Pancreas (tissue), 10 donors: ENCODE measurements at places on chromosomes 6 and 20. TPM values are rescaled to one million over a fixed set of nuclear protein-coding genes. Genes with fewer than 3 reads are reported as not detected.

DNA sequence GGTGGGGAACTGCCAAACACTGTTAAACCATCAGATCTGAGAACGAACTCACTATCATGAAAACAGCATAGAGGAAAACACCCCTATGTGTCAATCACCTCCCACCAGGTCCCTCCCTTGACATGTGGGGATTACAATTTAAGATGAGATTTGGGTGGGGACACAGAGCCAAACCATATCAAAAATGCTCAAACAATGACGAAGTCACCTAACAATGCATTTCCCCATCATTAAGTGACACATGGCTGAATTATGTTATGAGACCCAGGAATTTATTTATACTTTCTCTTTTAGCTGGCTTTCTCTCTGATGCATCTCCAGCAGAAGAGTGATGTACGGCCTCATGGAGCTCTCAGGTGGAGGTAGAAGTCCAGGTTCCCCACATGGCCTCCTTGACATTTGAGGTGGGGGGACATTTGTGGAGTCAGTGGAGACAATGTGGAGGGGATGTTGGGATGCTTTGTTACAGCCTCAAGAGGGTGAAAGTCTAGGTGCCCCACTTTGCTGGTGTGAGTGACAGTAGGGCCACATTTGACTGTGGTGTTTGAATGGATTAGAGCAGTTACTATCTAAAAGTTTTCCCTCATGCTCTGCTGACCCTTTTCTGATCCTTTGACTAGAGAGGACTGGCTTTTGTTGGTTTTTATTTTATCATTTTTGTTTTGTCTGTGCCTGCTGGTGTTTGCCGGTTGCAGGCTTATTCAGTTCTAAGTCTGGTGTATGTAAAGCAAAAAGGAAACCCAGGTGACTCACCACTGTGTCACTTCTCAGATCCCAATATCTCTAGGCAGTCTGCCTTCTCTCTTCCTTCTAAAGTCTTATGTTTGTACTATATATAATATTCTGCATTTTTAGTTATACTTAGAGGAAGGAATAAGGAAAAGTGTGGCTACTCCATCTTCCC lies 18.5 kb upstream of the DCBLD1 start:
- no peaks in the 10 kb centered on the region for H3K4me1 ChIP-seq
- DNase-seq = no peak
- no peak overlapping the region for H3K4me3 ChIP-seq
- H3K27ac ChIP-seq = no peak overlapping the region

DNA sequence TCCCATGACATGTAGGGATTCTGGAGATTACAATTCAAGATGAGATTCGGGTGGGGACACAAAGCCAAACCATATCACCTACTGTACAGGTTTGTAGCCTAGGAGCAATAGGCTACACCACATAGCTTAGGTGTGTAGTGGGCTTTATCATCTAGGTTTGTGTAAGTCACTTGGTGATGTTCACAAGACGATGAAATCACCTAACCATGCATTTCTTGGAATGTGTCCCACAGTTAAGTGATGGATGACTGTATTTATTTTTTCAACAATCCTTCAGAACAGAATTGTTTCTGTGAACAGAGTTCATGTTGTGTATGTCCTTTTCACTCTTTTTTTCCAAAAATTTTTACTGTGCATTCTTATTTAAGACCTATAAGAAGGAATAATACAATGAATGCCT lies 76.1 kb downstream of the DTD1 start:
- H3K27me3 ChIP-seq = no peaks in the 10 kb centered on the region
- H3K4me3 ChIP-seq = no peak overlapping the region
- no peaks in the 10 kb centered on the region for H3K36me3 ChIP-seq
- H3K27ac ChIP-seq = no peak overlapping the region

DNA sequence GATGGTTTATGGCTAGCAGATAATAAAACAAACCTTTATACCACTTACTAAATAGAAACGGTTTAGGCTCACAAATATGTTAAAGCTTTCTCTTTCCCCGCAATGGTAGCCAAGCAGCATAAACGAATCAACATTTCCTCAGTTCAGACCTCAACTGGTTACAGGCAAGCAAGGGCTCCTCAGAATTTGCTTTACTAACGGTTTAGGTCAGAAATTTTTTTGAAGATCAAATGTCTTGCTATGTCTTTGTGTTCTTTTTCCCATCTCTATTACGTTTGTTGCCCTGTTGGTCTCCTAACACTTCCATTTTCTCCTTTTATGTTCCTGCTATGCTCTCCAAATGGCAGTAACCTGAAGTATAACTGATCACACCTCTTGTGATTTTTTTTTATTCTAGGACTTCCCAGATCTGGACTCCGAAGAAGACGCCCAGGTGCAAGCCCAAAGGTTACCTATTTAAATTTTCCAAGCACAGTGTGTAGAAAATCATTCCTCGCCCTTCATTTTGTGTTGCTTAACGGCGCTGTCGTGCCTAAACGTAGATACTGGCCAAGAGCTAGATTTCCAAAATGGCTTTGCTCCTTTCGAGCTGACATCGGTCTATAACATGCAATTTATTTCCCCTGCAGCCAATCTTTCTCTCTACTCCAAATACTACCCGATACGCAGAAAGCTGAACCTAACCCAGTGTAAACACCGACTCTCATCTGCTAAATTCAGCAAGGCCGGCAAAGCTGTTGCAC lies 717 bp upstream of the ASF1A start:
- DNase-seq = peak; percentile 33
- H3K27me3 ChIP-seq = no peaks in the 10 kb centered on the region
- H3K36me3 ChIP-seq = no peaks in the 10 kb centered on the region
- H3K27ac ChIP-seq = peak overlapping the region; percentile 95
- peak overlapping the region; percentile 26 for H3K4me3 ChIP-seq
- peaks cover 19% of the 10 kb centered on the region for H3K4me1 ChIP-seq

GRCh38 chr20:49750611-49751396 lies 37.1 kb upstream of the B4GALT5 start:
- no peaks in the 10 kb centered on the region for H3K36me3 ChIP-seq
- no peaks in the 10 kb centered on the region for H3K4me1 ChIP-seq

DNA sequence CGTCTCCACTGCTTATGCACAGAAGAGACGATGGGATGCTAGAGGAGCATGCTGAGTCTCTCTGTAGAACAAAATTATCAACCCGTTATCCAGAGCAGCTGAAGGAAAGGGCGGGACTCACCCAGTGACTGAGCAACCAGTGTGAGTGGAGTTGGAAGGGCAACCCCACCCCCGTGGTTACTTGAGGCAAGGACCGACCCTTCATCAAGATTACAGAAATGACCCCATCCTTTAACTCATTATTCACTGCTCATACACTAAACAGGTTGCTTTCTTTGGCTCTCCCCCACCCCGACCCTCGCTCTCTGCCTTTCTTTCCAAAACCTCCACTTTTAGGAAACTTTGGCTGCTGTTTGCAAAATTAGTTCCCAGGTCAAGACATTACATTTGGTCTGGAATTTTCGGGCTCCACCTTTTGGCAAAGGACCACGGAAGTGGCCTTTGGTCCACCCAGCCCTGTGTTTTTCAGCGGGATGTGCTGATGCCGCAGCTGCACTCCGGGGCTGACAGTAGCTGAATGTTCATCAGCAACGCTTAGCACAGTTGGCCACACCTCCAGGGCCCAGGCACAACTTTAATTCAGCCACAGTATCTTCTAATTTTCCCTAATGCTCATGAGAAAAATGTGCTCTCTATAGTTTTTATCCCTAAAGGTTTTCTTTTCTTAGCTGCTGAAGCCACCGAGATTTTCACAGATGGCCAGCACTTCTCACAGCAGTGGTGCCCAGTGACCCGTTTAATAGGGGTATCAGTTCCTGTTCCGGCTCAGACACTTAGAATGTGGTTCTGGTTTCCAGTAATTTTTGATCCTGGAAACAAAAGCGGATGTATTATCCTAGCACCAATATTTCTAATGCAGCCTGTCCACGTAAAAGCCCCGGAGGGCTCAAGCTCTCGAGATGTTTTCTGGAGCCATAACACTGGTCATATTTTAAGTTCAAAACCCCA lies 103.6 kb upstream of the NXT1 start:
- H3K27ac ChIP-seq = no peak overlapping the region
- no peaks in the 10 kb centered on the region for H3K36me3 ChIP-seq
- no peaks in the 10 kb centered on the region for H3K4me1 ChIP-seq

DNA sequence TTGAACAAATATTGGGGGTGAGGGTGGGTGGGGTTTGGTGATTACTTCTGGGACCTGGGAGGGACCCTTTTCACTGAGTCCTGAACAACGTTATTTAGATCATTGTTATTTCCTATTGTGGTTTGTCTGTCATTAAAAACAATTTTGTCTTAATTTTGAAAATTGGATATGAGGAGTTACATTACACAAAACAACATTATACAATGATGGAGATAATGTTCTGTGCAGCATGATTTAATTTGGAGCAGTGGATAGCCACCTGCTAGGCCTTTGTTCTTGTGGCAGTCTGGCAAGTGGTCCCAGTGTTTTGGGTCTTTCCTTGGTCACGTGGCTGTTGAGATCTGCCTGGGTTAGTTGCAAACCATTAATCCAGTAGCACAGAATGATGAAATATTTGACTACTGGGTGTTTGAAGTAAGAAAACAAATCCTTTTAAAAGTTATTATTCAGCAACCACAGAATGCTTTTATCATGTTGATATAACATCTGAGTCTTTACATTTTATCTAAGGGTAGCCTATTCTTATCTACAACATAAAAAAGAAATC lies 172.8 kb downstream of the CDKAL1 start:
- no peaks in the 10 kb centered on the region for H3K36me3 ChIP-seq
- H3K4me1 ChIP-seq = no peaks in the 10 kb centered on the region
- no peak for DNase-seq
- H3K4me3 ChIP-seq = no peak overlapping the region

- no peak overlapping the region for H3K4me3 ChIP-seq
- no peaks in the 10 kb centered on the region for H3K27me3 ChIP-seq
- H3K36me3 ChIP-seq = no peaks in the 10 kb centered on the region
- H3K27ac ChIP-seq = no peak overlapping the region
- DNase-seq = no peak
Measured at GRCh38 chr20:52231230-52231746, 39.7 kb upstream of the ZFP64 start.

The ECT2L gene
- not detected for total RNA-seq

The AIG1 gene
- total RNA-seq = 17.6 TPM

The RRP36 gene
- 21.6 TPM for total RNA-seq

The ABRACL gene
- total RNA-seq = 4.5 TPM
